Tibial nerve (tissue), 4 donors: ENCODE measurements at places on chromosomes 4 and X. TPM values are rescaled to one million over a fixed set of nuclear protein-coding genes. Genes with fewer than 3 reads are reported as not detected.
A peak's percentile ranks its signal among the peaks of the same experiment; 100 is the strongest.

The FGB gene
- total RNA-seq, result not detected

The SPANXN4 gene
- not detected for total RNA-seq

The KLF8 gene
- total RNA-seq, result 23.7 TPM

The XKRX gene
- total RNA-seq, result 0.66 TPM

The CLDN22 gene
- not detected for total RNA-seq

The LNX1 gene
- 4.8 TPM for total RNA-seq

DNA sequence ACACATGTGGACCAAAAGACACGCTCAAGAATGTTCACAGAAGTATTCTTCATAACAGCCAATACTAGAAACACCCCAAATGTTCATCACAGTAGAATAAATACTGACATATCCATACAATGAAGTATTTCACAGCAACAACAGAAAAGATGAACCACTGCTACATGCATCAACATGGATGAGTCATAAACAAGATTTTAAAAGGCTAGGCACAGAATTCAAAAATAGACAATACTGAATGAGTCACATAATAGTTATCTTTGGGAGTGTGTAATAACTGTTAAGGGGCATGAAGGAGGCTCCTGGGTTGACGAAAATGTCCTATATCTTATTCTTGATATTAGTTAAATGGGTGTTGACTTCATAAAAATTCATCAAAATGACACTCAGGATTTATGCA lies 43.5 kb downstream of the CLOCK start:
- no peak for DNase-seq
- H3K27ac ChIP-seq, result no peak overlapping the region
- no peaks in the 10 kb centered on the region for H3K27me3 ChIP-seq
- peaks cover 2% of the 10 kb centered on the region for H3K4me1 ChIP-seq

DNA sequence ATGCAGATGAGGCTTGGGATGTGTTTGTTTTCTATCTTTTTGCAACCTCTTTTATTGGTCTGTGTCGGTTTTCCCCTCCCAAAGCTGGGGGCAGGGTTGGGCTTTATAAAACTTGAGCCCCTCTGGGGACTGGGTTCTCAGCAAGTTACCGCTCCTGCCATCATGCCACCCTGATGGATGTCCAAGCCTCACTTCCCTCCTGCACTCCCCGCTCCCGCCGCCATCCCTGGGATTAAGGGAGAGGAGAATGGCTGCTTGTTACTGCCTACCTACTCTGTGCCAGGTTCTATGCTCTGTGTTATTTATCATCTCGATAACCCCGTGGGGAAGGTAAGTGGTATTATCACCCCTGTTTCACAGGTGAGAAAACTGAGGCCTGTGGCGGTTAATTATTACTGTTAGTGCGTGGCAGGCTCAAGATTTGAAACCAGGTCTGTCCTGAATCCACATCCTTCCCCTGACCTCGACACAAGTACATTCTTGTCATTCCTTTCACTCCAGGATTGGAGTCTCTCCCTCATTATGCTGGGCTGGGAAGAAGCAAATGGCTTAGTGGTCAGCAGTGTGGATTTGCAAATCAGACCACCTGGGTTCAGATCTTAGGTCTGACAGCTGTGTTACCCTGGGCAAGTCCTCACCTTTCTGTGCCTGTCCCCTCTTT lies 4.5 kb downstream of the UBA1 start:
- H3K27me3 ChIP-seq, result no peaks in the 10 kb centered on the region
- H3K4me1 ChIP-seq, result no peaks in the 10 kb centered on the region
- DNase-seq, result no peak
- H3K36me3 ChIP-seq, result peaks cover 50% of the 10 kb centered on the region
- no peak overlapping the region for H3K4me3 ChIP-seq
- no peak overlapping the region for H3K27ac ChIP-seq

DNA sequence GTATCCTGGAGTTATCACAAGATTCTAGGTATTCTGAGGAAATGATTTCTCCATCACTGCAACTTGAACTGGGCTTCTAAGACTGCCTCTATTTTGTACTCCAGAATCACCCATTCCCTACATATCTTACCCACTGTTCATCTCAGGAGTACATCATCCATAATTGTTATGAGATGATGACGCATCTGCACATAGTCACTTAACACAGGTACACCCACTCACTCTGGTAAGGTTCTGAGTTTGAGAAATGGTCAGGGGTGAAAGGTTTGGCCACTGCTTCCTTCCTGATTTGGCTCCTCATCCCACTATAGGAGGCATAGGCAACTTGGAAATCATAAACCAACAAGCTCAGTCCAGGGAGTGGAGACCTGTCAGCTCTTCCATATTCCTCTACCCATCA lies 143.9 kb downstream of the GLRA2 start:
- no peaks in the 10 kb centered on the region for H3K4me1 ChIP-seq
- no peak overlapping the region for H3K27ac ChIP-seq
- no peaks in the 10 kb centered on the region for H3K36me3 ChIP-seq
- no peak overlapping the region for H3K4me3 ChIP-seq

DNA sequence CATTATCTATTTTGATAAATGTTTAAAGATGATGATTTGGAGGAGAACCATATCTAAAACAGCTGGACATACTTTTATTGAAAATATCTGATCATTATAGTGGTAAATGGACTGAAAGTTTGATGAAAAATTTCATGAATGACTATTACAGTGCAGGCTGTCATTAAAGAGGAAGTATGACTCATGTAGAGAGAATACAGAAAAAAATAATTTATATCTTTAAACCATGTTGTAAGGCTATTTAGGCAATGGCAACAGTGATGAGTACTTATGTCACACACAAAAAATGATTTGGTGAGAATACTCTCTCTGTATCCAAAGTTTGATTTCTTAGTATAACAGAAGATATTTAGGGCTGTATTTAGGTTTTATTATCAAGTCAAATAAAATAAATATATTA lies 3.9 kb upstream of the GLRB start:
- no peaks in the 10 kb centered on the region for H3K27me3 ChIP-seq
- H3K36me3 ChIP-seq, result no peaks in the 10 kb centered on the region
- no peak overlapping the region for H3K4me3 ChIP-seq
- no peak overlapping the region for H3K27ac ChIP-seq
- DNase-seq, result no peak
- H3K4me1 ChIP-seq, result no peaks in the 10 kb centered on the region

DNA sequence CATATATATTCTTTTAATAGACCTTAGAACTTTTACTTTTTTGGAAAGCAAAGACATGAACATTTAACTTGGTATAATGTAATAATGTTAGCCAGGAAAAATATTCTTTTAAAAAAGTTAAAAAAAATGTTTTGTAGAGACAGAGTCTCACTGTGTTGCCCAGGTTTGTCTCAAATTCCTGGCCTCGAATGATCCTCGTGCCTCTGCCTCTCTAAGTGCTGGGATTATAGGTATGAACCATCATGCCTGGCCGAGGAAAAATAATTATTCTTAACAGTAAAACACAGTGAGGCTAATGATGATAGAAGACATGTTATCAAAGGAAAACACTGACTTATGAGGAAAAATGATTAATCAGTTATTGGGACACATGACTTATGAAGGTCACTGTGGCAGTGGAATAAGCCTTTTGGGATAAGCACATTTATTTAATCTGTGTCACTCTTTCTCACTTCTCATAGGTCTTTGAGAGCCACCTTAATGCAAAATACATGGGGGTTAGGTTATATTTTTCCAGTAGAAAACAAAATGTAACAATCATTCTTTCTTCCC lies 6.0 kb upstream of the BMP2K start:
- H3K27ac ChIP-seq, result no peak overlapping the region
- H3K27me3 ChIP-seq, result no peaks in the 10 kb centered on the region
- no peak overlapping the region for H3K4me3 ChIP-seq
- DNase-seq, result no peak
- no peaks in the 10 kb centered on the region for H3K36me3 ChIP-seq
- H3K4me1 ChIP-seq, result peaks cover 28% of the 10 kb centered on the region

DNA sequence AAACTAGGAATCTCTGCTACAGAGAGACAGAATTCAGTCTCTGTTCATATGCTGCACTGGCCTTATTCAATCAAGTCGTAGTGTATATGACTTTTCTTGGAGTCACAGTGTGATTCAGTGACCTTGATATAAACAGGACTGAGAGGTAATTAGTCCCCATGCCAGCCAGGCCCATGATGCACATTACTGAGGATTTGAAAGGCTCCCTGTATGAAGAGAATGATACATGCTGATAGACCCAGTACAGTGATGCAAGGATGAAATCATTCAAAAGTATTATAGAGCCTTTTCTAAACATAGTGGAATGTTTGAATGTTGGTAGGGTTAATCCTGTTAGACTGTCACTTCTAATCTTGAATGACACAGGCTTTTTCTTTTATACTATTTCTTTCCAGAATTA lies 34.1 kb downstream of the ANXA3 start:
- H3K27me3 ChIP-seq, result no peaks in the 10 kb centered on the region
- no peak overlapping the region for H3K27ac ChIP-seq
- DNase-seq, result no peak
- H3K4me1 ChIP-seq, result no peaks in the 10 kb centered on the region
- H3K36me3 ChIP-seq, result no peaks in the 10 kb centered on the region
- no peak overlapping the region for H3K4me3 ChIP-seq

- no peak for DNase-seq
- H3K36me3 ChIP-seq, result no peaks in the 10 kb centered on the region
- no peaks in the 10 kb centered on the region for H3K4me1 ChIP-seq
Observed at GRCh38 chr4:158395889-158396288, 125.8 kb upstream of the RXFP1 start.

DNA sequence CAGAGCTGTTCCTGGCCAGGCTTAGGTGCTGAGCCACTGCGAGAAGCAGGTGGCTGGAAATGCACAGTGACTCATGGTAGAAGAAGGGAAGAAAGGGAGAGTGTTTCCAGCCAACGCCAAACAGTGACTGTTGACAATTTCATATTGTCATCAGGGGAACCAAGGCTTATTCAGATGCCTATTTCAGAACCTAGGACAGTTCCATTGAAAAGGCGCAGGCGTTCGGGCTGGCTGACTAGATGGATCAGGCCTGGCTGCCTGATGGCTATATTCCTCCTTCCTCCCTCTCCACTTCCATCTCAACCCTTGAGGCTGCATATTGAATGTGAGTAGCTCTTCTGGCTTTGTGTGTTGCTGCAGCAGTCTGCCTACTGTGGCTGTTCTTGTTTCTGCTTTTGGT lies 73.0 kb upstream of the FRMPD4 start:
- DNase-seq, result no peak
- H3K27me3 ChIP-seq, result no peaks in the 10 kb centered on the region
- no peak overlapping the region for H3K27ac ChIP-seq
- H3K4me1 ChIP-seq, result no peaks in the 10 kb centered on the region
- no peak overlapping the region for H3K4me3 ChIP-seq

DNA sequence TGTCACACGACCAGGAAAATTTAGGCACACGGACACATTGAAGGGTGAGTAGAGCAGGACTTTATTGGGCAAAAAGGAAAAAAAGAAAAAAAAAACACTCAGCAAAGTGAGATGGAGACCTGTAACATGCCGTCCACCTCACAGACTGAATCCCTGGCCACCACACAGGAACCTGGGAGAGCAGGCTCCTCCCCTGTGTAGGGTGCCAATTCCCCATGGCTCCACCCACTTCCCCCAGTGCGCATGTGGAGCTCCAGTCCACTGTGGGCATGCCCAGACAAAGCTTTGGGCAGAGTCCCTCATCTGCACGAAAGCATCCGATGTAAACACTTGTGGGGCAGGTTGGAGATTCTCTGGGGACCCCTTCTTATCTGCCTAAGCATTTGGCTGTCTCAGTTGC lies 23.6 kb upstream of the CBR4 start:
- H3K36me3 ChIP-seq, result no peaks in the 10 kb centered on the region
- no peaks in the 10 kb centered on the region for H3K27me3 ChIP-seq
- no peak overlapping the region for H3K27ac ChIP-seq
- no peaks in the 10 kb centered on the region for H3K4me1 ChIP-seq
- no peak overlapping the region for H3K4me3 ChIP-seq

DNA sequence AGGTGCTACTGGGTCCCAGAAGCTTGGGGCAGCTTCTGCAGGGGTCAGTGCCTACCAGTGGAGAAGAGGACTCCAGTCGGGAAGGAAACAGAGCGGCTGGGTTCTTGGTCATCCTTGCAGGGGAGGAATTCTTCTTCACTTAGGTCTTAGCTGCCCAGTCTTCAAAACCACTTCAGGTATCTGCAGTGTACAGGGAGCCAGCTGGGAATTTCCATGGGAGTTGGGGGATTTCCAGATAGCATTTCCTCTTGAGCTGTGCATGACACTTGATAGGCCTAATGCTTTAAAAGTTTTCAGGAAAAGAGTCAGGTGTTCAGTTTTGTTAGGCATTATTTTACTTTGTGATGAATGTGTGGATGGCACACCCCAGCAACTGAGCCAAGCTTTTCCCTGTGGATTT lies 58.1 kb upstream of the ENPP6 start:
- H3K4me1 ChIP-seq, result no peaks in the 10 kb centered on the region
- DNase-seq, result no peak
- no peak overlapping the region for H3K4me3 ChIP-seq
- H3K27ac ChIP-seq, result no peak overlapping the region

DNA sequence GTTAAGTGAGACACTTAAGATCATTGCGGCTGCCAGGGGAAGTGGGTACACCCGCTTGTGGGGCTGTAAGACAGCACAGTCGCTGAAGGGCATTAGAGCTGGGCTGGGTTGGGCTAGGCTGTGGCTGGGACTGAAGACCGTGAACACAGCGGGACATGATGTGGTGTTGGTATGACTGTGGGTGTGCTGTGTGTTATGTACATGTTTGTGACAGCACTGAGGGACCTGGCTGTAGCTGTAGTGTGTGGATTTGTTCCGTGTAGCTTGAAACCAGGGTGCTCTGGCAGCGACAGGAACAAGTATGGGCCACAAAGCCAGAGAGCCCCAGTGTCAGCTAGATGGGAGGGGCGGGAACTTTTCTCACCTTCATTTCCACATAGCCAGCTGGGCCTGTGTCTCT lies 82.1 kb downstream of the NHSL2 start:
- no peak overlapping the region for H3K4me3 ChIP-seq
- H3K36me3 ChIP-seq, result no peaks in the 10 kb centered on the region
- H3K27ac ChIP-seq, result no peak overlapping the region
- no peaks in the 10 kb centered on the region for H3K4me1 ChIP-seq
- DNase-seq, result no peak

- peak overlapping the region; percentile 59 for H3K4me3 ChIP-seq
- no peaks in the 10 kb centered on the region for H3K36me3 ChIP-seq
- peak overlapping the region; percentile 50 for H3K27ac ChIP-seq
- H3K4me1 ChIP-seq, result no peaks in the 10 kb centered on the region
- H3K27me3 ChIP-seq, result peaks cover 38% of the 10 kb centered on the region
Observed at GRCh38 chr4:1009542-1010394, 1.7 kb upstream of the FGFRL1 start.

DNA sequence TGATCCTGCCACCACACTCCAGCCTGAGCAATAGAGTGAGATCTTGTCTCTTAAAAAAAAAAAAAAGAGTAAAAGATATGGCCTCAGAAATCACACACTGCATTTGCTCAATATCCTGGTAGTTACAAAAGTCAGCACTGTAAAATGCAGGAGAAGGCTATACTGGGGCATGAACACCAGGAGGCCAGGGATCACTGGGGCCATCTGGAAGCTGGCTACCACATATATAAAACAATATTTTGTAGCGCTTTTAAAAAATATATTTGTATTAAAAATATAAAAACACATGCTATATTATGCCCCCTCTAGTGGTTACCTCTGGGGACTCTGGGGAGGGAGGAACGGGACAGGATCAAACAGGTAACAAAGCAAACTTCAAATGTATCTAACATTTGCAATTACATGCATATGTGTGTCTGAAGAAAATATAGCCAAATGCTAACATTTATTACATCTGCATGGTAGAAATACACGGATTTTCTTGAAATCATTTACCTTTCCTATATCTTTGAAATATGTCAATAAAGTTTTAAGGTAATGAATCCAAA lies 4.0 kb downstream of the C4orf46 start:
- no peaks in the 10 kb centered on the region for H3K36me3 ChIP-seq
- DNase-seq, result no peak
- H3K27ac ChIP-seq, result no peak overlapping the region
- no peak overlapping the region for H3K4me3 ChIP-seq
- no peaks in the 10 kb centered on the region for H3K27me3 ChIP-seq

GRCh38 chr4:84917086-84917821 lies 49.2 kb downstream of the WDFY3 start:
- DNase-seq, result no peak
- peaks cover 15% of the 10 kb centered on the region for H3K4me1 ChIP-seq
- H3K36me3 ChIP-seq, result no peaks in the 10 kb centered on the region
